NCI-H2107 (cell line): ENCODE measurements at places on chromosomes 4 and X.

- no peak for DNase-seq
Measured at GRCh38 chrX:24005028-24005427, 22.0 kb downstream of the KLHL15 start.

DNA sequence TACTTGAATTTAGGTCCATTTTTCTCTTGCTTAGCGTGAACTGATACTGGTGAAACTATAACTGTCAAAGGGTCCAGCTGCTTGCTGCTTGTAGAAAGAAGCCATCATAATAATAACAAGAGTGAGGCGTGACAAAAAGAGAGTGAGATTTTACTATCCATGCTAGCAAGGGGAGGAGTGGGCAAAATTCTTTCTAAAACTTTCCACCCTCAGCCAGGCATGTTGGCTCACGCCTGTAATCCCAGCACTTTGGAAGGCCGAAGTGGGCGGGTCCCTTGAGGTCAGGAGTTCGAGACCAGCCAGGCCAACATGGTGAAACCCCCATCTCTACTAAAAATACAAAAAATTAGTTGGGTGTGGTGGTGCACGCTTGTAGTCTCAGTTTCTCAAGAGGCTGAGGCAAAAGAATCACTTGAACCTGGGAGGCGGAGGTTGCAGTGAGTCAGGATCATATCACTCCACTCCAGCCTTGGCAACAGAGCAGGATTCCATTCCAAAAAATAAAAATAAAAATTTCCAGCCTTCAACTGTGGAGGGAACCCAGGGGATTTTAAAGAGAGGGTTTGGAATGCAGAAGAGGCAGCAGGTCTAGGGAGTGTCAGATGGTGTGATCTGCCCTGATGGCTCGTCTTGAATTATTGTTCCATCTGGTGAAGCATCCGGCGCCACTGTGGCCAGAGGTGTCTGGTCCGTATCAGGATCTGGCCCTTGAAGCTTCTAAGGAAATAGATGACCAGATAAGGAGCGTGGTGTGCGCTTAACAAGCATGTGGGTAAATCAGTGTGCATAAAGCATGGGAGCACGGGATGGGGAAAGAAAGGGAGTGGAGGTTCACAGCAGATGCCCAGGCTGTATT, 51.8 kb downstream of the LRP2BP start:
- DNase-seq: no peak

DNA sequence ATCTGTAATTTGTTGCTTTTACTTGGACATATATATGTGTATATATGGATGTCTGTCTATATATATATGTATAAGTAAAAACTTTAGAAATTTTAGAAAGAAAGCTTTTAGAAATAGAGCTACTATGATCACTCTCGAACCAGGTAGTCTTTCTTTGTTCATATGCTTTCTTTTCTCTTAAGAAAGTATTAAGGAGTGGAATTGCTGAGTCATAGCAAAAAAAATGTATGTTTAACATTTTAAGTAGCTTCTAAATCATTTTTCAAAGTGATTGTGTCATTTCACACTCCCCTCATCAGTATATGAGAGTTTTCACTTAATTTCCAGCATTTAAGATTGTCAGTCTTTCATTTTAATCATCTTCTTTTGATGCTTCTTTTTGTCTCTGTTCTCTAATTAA, 447.9 kb upstream of the TECRL start:
- DNase-seq: no peak

DNA sequence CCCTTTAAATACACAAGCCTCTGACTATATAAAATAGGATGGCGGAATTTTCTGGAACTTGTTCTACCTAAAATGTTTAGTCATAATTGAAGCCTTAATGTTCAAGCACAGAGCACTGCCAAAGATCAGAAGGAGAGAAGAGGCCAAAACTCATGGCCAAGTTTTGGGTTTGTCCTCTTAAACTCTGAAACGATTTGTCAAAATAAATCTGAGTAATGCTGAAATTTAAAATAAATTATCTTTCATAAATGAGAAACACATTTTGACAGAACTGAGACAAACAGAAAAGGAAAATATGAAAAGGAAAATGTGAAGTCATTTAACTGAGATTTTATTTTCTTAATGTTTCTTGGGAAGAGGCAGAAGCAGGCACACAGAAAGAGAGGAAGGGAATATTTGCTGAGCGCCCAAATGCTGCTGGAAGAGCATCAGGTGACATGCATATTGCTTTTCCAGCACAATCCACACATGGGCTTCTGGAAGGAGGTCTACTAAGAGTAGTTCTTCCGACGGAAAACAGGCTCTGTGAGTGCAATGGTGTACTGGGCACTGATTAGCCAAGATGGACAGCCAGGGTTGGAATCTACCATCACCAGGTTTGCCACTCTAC, 47.4 kb upstream of the ZNF518B start:
- DNase-seq: no peak

GRCh38 chrX:39616731-39617130, 481.0 kb downstream of the BCOR start:
- no peak for DNase-seq

- DNase-seq: no peak
Measured at GRCh38 chr4:40194602-40195161, 2.1 kb upstream of the RHOH start.

DNA sequence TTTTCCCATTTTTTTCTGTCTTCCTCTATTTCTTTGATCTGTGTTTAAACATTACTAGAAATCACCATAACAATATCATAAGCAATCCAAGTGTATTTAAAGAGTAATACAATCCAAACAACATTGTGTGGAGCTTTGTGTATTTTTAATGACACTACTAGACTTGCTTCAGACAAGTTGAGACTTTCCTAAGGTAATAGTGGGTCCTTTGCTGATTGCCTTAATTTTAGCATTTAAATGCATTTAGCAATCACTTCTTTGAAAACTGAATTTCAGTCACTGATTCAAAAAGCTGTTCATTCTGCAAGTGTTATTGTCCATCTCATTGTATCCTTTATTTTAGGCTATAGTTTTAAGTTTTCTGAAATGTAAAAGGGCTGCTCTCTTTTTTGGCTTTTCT, 804.8 kb downstream of the ADGRL3 start:
- no peak for DNase-seq

DNA sequence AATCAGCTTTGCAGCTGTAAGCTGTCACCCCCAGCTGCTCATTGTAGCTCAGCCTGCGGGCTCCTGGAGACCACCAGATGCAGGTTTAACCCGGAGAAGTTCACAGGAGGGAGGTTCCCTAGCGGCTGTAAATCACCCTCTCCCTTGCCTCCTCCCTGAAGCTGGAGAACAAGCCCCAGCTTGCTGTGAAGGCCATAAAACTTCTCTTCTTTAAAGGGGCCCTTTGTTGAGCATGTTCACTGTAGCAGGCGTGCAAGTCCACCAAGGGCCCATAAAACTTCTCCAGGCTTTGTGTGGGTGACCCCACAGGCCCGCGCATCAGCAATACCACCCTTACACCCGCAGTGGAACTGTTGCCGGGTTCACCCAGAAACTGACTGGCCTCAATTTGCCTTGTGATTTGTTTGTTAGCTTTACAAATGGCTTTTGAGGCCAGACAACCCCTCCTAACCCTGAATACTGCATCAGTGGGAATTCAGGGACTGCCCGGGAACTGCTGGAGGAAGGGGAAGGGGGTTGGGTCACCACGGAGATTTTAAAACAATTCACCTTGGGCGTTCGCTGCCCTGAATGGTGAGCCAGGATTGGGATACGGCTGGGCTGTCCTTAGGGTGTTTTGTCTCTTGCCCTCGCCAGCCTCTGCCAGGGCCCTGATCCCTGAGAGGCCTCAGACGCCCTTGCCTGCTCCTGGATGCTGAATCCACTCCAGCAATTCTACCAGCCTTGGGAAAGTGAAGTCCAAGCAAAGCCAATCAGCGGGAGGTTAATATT, 49.5 kb upstream of the ATP6AP2 start:
- no peak for DNase-seq

- DNase-seq: no peak
Measured at GRCh38 chrX:71615954-71616353, 2.4 kb downstream of the CXCR3 start.
